ENCODE measurements at places on chromosomes 5 and 9.
A peak's percentile ranks its signal among the peaks of the same experiment; 100 is the strongest.

GRCh38 chr5:17854901-17855300 is 220.6 kb downstream of the TAF11L14 start:
- DNase-seq, result no peak

DNA sequence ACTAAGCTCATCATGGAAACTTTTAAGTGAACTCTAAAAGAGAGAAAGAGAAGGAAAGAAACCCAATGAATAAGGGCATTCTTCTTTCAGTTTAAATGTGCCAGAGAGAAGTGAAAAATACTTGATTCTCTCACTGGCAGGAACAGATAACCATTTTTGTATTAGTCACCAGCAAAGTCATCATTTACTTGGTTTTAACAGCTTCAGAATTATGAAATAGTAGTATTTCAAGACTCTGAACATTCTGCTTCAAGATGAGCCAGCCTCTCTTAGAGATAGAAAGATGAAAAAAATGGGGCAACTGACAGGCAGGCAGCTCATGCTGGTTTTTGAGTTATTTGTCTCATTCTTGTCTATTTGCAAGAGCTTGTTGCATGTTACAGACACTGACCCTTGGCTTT is 103.5 kb downstream of the GCNT1 start:
- DNase-seq, result no peak

DNA sequence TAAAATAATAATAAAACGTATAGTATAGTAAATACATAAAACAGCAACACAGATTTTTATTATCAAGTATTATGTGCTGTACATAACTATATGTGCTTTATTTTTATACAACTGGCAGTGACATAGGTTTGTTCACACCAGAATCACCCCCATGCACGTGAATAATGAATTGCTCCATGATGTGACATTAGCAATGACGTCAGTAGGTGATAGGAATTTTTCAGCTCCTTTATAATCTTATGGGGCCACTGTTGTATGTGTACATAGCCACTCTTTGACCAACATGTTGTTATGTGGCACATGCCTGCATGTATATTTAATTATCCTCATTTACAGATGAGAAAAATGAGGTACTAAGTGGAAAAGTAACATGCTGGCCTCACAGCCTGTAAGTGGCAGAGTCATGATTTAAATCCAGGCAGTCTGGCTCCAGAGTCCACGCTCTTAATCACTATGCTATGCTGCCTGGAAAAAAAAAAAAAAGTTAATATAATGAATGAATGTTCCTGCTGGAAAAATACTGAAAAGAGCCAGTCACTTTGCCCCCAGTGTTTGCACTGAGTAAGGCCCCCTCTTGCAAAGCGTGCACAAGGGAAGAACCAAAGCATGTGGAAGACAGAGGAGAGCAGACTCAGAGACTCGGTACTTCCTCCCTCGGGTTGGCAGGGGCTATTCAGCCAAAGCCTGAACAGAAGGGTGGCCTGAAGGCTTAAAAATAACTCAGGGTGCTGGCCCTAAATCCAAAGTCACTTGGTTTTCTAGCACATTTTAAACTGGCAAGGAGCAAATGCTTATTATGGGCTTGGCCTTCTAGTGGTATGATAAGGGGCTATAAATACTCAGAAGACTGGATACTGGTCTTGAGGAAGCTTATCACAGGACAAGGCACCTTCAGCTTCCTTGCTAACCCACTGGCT is 206.8 kb downstream of the GLIS3 start:
- DNase-seq, result no peak

DNA sequence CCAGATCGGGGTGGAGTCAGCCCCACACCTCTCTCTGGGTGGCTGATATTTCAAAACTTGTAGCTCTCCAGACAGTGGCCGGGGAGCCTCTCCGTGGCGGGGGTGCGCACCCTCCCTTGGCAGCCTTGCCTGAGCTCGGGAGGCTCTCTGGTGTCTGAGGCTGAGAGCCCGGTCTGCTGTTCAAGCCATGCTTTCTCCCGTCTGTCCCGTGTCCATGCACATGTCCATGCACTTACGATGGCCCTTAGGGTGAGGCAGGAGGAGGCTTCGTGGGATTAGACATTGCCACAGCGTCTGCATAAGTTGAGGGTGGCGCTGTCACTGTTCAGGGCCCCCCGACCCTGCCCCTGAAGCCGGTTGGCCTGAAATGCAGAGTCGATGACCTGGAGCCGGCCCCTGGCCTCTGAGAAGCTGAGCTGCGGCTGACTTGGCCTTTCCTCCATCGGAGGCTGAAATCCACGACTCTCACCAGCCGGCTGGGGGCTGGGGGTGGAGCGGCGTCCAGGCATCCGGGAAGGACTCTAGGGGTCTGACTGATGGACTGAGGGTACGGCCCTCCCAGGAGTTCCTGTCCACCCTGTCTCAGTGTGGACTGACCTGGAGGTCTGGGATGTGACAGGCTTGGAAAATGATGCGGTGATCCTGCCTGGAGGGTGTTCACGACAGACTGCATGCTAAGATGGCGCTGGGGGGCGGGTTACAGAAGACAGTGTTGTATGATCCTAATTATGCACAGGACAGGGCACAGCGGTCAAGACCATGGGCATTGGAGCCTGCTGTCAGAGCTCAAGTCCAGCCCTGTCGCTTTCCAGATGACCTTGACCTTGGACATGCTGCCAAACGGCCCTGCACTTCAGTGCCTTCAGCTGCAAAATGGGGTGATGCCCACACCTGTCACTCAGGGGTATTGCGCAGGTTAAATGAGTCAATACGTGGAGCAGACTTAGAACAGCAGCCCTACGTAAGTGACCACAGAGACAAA is 18.3 kb upstream of the SLC2A6 start:
- DNase-seq, result no peak

GRCh38 chr5:37807015-37807414 is 32.8 kb downstream of the GDNF start:
- DNase-seq, result no peak

GRCh38 chr9:99360026-99360425 is 137.9 kb downstream of the SEC61B start:
- no peak for DNase-seq

GRCh38 chr5:105803431-105803830 is 1867.3 kb downstream of the EFNA5 start:
- DNase-seq, result no peak

GRCh38 chr5:181173420-181174342 is 26.3 kb downstream of the OR2V2 start:
- peak; percentile 21 for DNase-seq

DNA sequence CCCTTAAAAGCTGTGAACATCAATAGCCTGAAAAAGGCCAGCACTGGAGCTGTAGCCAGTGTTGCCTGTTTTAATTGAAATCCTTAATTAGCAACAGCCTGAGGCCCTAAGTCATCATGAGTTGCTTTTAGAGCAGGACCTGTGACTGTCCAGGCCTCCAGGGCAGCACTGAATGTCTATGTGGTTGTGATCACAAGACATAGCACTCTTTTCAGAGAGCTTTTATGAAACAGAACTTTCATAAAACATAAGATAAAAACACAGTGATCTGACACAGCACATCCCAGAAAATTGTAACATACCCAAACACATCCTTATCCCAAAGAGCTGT is 85.5 kb upstream of the MYO10 start:
- DNase-seq, result no peak
